ENCODE measurements at places on chromosomes 16 and 17.

DNA sequence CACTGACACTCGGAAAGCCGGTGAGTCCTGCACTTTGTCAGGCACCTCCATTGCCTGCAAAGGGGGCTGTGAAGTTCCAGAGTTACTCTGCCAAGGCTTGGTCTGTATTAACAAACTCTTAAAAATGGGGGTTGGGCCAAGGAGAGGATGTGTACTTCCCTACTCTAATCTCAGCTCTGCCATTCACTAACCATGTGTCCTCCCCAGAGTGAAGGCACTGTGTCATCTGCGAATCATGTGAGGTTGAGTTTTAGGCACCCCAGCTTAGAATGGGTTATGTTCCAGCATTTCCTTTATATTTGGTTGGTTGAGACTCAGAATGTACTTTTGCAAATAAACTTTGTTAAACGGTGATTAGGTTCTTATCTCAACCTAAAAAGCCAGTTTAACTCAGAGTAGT, 24.9 kb downstream of the ERCC4 start:
- H3K4me1 ChIP-seq: peaks cover 14% of the 10 kb centered on the region
- H3K36me3 ChIP-seq: no peaks in the 10 kb centered on the region
- DNase-seq: no peak

DNA sequence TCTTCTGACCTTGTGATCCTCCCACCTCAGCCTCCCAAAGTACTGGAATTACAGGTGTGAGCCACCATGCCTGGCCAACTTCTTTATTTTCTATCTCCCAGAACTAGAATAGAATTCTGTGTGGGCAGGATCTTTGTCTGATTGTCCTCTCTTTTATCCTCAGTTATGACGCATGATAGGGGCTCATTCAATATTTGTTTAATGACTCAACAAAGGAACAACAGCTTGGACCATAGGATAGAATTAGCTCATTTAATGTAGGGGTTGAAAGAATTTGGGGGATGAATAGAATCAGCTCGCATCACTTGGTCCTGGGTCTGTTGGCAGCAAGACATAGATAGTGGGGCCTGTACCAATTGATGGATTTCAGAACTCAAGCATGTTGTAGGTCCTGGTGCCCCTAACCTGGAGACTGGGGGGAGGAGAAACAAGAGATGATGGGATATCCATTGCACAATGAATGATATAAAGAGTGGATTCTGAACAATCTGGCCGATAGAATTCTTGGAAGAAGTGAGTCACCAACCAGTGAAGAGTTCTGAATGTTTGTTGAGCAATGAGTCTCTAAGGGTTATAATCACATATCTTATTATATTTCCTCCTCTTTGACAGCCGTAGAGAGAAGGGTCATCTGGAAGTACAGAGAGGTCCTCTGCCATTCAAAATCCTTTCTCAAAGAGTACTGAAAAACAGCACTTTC, 250.2 kb downstream of the HS3ST4 start:
- no peak overlapping the region for H3K27ac ChIP-seq

GRCh38 chr16:51569203-51569931, 418.3 kb upstream of the SALL1 start:
- DNase-seq: no peak
- no peaks in the 10 kb centered on the region for H3K36me3 ChIP-seq
- no peaks in the 10 kb centered on the region for H3K27me3 ChIP-seq
- H3K27ac ChIP-seq: no peak overlapping the region
- H3K4me1 ChIP-seq: no peaks in the 10 kb centered on the region

- no peaks in the 10 kb centered on the region for H3K36me3 ChIP-seq
- H3K27ac ChIP-seq: no peak overlapping the region
- no peak overlapping the region for H3K4me3 ChIP-seq
These were observed 10.6 kb upstream of the PKMYT1 start for GRCh38 chr16:2990891-2991290.

DNA sequence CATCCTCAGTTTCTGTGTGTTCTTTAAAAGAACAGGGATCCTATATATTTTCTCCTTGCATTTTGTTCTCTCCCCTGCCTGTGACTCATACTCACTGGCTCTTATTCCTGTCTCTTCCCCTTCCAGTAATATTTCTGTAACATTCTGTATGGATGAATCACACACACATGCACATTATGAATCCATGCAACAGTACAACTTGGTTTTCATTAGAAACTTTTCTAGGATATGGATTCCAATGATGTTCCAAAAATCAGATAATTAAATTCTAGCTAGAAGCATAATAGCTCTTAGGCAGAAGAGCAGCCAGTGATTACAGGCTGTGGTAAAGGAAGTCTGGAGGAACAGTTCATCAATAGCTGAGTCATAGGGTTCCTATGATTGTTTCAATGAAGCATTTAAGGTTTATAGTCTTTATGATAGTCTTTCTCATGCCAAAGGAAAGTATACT, 119.6 kb upstream of the PMFBP1 start:
- no peak overlapping the region for H3K27ac ChIP-seq
- H3K4me3 ChIP-seq: no peak overlapping the region
- no peaks in the 10 kb centered on the region for H3K27me3 ChIP-seq
- no peak for DNase-seq

- peak overlapping the region; percentile 64 for H3K27ac ChIP-seq
- no peak overlapping the region for H3K4me3 ChIP-seq
- H3K36me3 ChIP-seq: no peaks in the 10 kb centered on the region
These were observed 7.3 kb downstream of the BAHCC1 start for GRCh38 chr17:81402530-81402941.

- H3K27ac ChIP-seq: no peak overlapping the region
- 0 out of 2 replicates have a peak, but pooled peaks cover 3% of the 10 kb centered on the region for H3K4me1 ChIP-seq
- H3K4me3 ChIP-seq: no peak overlapping the region
- no peaks in the 10 kb centered on the region for H3K27me3 ChIP-seq
- no peaks in the 10 kb centered on the region for H3K36me3 ChIP-seq
These were observed 79.4 kb upstream of the KSR1 start for GRCh38 chr17:27376637-27377547.

- H3K36me3 ChIP-seq: no peaks in the 10 kb centered on the region
- no peaks in the 10 kb centered on the region for H3K27me3 ChIP-seq
- no peak overlapping the region for H3K27ac ChIP-seq
- DNase-seq: no peak
- peaks cover under 1% of the 10 kb centered on the region for H3K4me1 ChIP-seq
These were observed 21.7 kb downstream of the FZD2 start for GRCh38 chr17:44578947-44579346.

DNA sequence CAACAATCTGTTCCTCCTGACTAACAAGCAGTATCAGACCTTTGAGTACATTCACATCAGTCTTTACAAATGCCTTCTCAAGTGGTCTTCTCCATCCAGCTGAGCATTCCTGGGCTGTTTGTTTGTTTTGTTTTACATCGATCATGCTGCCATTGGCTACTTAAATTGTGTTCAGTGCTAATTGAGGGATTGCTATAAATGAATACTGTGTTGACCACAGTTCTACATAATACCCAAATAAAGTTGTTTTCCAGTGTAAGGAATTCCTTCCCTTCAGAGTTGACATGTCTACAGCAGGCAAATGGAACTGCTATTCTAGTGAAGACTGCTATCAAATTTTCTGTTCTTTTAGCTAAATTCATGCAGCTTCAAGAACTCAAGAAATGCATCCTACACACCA, 3.2 kb downstream of the CDH8 start:
- peaks cover 8% of the 10 kb centered on the region for H3K4me1 ChIP-seq
- no peak for DNase-seq
- no peaks in the 10 kb centered on the region for H3K27me3 ChIP-seq
- no peak overlapping the region for H3K27ac ChIP-seq

GRCh38 chr17:80830020-80830780, 161.4 kb upstream of the CHMP6 start:
- H3K4me1 ChIP-seq: peaks cover 15% of the 10 kb centered on the region
- H3K36me3 ChIP-seq: peaks cover 2% of the 10 kb centered on the region
- H3K27me3 ChIP-seq: no peaks in the 10 kb centered on the region
- DNase-seq: peak; percentile 14
- no peak overlapping the region for H3K27ac ChIP-seq
- H3K4me3 ChIP-seq: no peak overlapping the region

DNA sequence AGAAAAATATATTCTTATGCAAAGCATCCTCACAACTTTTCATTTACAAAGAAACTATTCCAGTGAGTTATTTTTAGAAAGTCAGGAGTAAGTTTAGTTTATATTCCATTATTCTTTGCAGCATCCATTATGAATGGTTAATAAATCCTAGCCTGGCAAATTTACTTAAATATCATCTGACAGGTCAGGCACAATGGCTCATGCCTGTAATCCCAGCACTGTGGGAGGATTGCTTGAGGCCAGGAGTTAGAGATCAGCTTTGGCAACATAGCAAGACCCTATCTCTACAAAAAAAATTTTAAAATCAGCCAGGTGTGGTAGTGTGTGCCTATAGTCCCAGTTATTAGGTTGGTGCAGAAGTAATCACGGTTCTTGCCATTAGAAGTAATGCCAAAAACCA, 12.9 kb downstream of the ESRP2 start:
- no peak for DNase-seq
- H3K36me3 ChIP-seq: no peaks in the 10 kb centered on the region
- no peaks in the 10 kb centered on the region for H3K27me3 ChIP-seq
- H3K4me3 ChIP-seq: no peak overlapping the region

GRCh38 chr16:31698901-31699300, 171.2 kb downstream of the AHSP start:
- DNase-seq: no peak
- H3K27me3 ChIP-seq: no peaks in the 10 kb centered on the region

DNA sequence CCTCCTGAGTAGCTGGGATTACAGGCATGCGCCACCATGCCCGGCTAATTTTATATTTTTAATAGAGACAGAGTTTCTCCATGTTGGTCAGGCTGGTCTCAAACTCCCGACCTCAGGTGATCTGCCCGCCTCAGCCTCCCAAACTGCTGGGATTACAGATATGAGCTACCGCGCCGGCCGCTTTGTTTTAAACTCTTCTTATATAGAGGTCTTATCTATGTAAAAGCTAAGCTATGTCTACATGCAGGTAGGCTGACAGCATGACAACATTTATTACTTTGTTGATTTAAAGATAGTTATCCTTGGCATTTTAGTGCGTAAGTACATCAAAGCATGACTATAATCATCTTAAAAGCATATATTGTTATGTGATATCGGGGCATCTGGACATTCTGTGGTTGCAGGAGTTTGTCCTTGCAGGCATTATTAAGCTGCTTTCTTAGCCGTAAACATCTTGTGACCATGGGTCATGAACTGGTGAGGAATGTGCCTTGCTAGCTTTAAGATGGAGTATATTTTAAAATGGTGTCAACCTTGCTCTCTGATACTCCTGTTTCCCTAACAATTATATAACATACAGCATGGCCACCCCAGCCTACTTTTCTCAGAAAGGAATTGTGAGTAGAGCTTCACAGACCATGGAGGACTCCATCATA, 45.8 kb upstream of the TAOK1 start:
- H3K4me1 ChIP-seq: peaks cover 32% of the 10 kb centered on the region
- H3K36me3 ChIP-seq: no peaks in the 10 kb centered on the region
- peak overlapping the region; percentile 71 for H3K27ac ChIP-seq
- H3K27me3 ChIP-seq: no peaks in the 10 kb centered on the region
- DNase-seq: peak; percentile 86

DNA sequence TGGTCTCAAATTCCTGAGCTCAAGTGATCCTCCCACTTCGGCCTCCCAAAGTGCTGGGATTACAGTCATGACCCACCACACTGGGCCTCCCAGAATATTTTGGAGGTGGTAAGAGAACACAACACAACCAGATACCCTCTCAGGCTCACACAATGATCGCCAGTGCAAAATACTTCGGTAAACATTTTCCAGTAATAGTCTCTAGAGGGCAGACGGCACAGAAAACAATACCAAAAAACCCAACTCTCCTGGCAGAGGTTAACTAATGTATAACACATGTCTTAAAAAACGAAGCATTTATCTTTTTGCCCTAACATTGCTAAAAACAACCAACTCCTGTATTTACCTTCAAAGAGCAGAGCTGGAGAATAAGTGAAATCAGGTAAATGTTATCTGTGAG, 10.5 kb downstream of the NUFIP2 start:
- H3K4me1 ChIP-seq: peaks cover 19% of the 10 kb centered on the region
- H3K36me3 ChIP-seq: peaks cover 20% of the 10 kb centered on the region
- no peak overlapping the region for H3K4me3 ChIP-seq
- DNase-seq: no peak

DNA sequence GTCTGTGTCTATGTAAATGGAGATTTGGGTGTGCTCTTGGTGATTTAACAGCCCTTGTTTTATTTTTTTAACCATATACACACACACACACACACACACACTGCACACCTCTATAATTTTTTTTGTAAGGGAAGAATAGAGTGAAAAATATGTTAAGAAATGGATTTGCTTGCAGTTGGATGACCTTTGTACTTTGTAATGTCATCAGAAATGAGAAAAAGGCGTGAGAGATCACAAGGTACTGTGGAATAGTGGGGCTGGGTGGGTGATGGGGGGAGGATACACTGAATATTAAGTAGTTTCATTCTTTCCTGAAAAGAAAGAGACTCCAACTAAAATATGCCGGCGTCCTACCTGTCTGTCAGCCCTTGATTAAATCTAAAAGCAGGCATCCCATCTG, 38.7 kb downstream of the SALL1 start:
- no peak overlapping the region for H3K4me3 ChIP-seq
- no peaks in the 10 kb centered on the region for H3K4me1 ChIP-seq
- H3K36me3 ChIP-seq: no peaks in the 10 kb centered on the region
- no peaks in the 10 kb centered on the region for H3K27me3 ChIP-seq

- no peaks in the 10 kb centered on the region for H3K27me3 ChIP-seq
- H3K4me3 ChIP-seq: no peak overlapping the region
- peaks cover 2% of the 10 kb centered on the region for H3K36me3 ChIP-seq
- H3K4me1 ChIP-seq: peaks cover 30% of the 10 kb centered on the region
- no peak for DNase-seq
These were observed 29.5 kb upstream of the MYO15B start for GRCh38 chr17:75557852-75558665.

DNA sequence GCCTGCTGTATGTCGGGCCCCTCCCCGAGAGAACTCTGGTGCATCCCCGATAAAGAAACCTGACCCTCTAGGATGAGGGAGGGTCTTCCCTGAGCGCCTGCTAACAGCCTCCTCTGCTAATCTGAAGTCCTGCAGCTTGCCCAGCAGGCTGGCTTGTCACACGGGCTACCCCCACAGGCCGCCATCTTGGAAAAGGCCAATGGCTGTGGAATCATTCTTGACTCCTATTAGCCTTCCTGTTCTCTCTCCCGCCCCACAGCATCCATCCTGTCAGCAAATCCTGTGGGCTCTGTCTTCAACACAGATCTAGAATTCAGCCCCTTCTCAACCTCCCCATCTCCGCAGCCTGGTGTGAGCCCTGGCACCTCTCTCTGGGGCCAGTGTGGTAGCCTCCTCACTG, 12.0 kb downstream of the IL4R start:
- peaks cover 24% of the 10 kb centered on the region for H3K4me1 ChIP-seq
- H3K27ac ChIP-seq: peak overlapping the region; percentile 66
- H3K27me3 ChIP-seq: no peaks in the 10 kb centered on the region

DNA sequence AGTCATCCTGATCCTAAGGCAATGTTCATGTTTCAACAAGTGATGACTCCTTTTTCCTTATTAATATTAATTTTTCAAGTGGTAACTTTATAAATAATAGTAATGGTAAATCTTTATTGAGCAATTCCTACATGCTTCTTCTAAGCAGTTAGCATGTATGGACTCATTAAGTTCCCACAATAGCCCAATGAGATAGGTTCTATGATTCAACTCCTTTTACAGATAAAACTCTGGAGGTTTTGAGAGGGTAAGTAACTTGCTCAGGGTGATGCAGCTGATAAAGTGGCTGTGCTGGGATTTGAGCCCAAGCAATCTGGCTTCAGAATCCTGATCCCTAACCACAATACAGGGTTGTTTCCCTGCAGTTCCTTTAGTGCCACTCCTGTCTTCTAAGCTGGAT, 25.3 kb downstream of the SLC47A1 start:
- DNase-seq: no peak
- no peaks in the 10 kb centered on the region for H3K36me3 ChIP-seq
- no peak overlapping the region for H3K27ac ChIP-seq
